Aorta (tissue), 5 donors: ENCODE measurements at places on chromosomes 6 and 20. TPM values are rescaled to one million over a fixed set of nuclear protein-coding genes. Genes with fewer than 3 reads are reported as not detected.
A peak's percentile ranks its signal among the peaks of the same experiment; 100 is the strongest.

The ZNF311 gene
- 0.62 TPM for total RNA-seq

The CRISP2 gene
- not detected for total RNA-seq

- DNase-seq: no peak
Measured at GRCh38 chr20:56795492-56795891, 166.4 kb downstream of the TFAP2C start.

DNA sequence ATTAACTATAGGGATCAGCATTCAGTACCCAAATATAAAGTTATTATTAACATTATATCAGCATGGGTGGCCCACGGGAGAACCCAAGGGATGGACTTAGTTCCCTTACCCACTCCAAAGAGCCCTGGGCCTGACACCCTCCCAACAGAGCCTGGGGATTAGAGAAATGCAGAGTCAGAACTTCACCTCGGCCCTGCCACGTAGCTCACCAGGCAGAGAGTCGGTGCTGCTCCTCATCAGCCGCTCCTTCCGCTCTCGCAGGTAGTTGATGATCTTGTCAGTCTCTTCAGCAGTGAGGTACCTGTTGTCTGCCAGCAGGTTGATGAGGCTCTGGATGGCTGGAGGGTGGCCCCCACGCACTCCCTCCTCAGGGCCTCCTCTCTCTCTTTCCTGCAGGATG lies 26.6 kb downstream of the NCOA5 start:
- no peak for DNase-seq

DNA sequence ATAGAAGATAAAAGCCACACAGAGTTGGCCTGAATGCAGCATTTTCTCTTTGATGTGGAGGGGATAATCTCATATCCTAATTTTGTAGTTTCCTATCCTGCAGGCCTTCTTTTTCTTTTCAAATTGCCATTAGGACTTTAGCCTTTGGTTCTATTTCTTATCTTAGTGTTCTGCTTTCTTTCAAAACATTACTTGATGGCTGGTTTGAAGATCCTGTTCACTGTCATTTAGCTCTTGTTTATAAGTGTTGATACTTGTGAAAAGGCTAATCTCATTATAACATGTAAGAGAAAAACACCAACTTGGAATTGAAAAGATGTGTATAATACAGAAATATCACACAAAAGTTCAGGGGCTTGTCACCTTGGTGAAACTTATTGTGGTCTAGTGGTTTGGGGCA lies 54.6 kb upstream of the PKIB start:
- no peak for DNase-seq

- DNase-seq: no peak
Measured at GRCh38 chr20:32378461-32378860, 20.3 kb downstream of the ASXL1 start.

DNA sequence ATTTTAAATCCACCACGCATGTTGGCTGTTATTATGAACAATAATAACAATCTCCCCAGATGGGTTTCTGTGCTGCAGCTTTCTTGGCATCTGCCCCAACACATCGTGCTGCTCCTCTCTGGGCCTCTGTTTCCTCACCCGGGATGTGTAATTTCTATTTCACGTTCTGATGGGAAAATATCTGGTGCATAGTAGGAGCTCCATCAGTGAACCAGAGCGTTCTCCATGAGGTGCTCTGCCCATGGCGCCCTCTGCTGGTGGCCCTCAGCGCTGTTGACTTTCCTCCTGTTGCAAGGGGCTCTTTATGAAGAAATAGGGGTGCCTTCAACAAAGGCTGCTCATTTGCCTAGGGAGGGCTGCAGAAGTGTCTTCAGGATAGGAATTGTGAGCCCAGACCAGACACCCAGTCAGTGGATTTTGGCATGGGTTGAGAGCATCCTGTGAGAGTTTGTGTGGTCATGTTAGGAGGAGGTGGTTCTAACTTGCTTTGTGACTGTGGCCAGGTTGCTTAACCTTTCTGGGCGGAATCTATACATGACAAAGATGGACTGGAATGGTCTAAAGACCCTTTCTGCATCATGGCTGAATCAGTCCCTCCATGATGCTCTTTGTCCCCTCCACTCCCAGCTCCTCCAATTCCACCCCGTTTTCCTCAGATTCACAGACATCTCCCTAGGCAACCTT lies 8.1 kb downstream of the SCRT2 start:
- DNase-seq: peak; percentile 87

DNA sequence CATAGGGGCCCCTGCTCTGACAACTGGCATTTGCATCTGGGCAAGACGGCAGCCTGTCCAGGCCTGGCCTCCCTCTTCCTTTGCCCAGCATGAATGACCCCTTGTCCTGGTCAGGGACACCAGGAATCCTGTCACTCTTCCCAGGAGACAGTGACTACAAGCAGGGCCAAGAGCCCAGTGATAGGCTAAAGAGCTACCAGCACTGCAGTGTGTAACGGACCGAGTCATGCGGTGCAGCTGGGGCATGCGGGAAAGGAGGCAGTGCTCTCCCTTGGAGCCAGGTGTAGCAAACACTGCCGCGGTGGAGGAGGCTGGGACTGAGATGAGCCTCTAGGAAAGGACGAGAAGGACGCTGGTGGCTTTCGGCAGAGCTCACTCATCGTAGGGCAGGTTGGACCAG lies 38.7 kb upstream of the DSP start:
- DNase-seq: no peak

DNA sequence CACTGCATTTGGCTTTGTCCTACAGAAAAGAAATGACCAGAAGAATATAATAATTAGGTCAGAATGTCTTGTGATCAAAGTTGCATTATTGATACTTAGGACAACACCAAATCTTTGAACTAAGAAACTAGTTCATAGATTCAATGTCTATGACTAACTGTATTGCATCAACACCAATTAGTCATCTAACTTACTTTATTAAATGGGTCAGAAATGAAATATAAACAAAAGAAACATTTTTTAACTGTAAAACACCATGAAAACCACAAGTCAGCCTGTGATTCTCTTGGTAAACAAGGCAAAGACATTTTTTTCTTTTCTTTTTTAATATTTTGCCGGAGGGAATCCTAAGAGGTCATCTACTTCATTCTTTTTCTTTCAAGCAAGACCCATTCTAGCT lies 114.1 kb upstream of the HDDC2 start:
- no peak for DNase-seq

DNA sequence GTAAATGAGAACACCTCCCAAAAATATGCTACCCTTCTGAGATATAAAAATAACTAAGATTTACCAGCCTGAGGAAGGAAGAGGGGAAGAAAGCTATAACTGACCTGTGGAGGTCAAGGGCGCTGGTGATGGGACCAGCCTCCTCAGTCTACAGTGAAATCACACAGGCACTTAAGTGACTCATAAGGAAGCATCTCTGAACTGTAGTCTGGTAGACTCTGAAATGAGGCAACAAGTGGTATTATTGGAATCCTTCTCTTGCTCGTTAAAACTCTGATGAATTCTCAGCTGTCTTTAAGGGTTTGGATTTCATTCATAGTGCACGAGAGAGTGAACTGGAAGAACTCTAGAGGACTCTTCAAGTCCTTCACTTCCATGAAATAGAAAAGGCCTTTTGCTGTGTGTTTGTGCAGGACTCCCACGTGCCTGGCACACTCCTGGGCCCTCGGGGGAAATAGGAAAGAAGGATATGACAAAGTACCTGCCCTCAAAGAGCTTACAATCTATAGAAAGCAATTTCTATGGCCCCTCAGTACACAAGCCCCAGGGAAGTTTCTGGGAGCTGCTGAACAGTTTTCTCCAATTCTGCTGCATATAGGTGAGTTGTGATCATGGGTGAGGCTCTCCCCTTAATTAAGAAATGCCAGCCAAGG lies 231.8 kb upstream of the RREB1 start:
- DNase-seq: no peak

DNA sequence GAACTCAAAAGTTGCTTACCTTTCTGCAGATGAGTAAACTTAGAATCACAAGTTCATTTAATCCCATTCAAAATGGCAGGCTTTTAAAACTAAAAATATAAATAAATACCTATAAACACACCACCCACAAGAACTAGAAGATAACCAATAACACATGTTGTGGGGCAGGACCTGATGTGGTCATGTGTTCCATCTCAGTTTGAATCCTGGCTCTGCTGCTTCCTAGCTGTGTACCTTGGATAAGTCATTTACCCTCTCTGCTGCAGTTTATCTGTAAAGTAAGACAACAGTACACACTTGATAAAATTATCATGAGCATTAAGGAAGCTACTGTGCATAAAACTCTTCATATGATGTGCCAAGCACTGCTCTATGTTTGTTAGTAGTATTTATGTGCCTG lies 22.0 kb downstream of the TRIM27 start:
- DNase-seq: no peak
